Activated CD8-positive, alpha-beta memory T cell treated with anti-CD3 and anti-CD28 coated beads for 48 hours (primary cell): ENCODE measurements at places on chromosomes 11 and 22.

DNA sequence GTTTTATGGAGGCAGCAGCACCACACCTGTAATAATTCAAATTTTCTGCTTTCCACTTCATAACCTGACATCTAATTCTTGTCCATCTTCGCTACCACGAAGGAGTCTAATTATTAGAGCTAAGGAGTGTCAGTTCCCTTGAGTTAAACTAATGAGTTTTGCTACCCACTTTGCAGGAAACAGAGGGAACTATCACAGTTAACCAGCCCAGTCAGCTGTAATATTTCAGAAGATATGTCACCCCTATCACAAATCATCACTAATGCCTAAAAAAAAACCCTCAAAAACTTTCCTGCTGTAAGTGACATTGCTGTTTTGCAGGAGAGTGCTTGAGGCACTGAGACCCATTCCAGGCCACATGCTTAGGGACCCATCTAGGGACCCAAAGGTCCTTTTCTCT lies 8.4 kb downstream of the TECTA start:
- DNase-seq, result no peak

GRCh38 chr11:19389787-19390303 lies 149.1 kb upstream of the E2F8 start:
- no peak for DNase-seq

- no peak for DNase-seq
Observed at GRCh38 chr11:78424334-78425270, 7.0 kb upstream of the GAB2 start.

DNA sequence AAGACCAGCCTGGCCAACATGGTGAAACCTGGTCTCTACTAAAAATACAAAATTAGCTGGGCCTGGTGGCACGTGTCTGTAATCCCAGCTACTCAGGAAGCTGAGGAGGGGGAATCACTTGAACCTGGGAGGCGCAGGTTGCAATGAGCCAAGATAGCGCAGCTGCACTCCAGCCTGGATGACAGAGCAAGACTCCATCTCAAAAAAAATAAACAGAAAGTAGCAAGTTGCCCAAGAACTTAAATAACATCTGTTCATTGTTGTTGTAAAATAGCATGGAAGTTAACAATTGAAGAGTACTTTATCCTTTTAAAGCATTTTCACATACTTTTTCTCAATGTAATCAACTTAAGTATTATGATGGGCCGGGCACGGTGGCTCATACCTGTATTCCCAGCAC lies 5.7 kb downstream of the AMBRA1 start:
- DNase-seq, result no peak

DNA sequence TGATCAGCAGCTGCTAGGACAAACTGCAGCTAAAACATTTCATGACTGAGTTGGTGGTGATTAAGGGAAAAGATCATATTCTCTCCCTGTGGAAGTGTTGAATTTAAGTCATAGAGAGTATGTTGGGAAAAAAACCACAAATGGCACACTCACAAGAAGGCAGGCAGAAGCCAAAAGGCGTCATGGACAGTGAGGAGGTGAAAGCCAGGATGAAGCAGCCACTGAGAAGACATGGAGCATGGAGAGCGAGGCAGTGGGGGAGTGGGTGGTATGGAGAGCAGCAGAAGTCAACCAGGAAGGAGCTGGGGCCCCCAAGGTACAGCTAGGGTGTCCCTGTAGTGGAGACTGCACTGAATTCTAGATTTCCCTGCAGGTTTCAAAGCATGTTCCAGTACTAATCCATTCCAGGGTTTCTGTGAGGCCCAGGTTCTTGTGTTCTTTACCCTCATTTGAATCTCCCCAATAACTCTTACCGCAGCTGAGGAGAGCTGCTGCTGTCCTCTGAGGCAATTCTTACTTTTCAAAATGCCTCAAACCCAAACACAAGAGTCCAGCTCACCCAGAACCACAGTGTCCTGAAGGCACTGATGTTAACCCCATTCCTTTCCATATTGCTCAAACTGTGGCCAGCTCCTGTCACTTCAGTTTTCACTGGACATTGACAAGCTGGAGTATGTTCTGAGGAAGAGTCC lies 191.8 kb upstream of the E2F8 start:
- no peak for DNase-seq

DNA sequence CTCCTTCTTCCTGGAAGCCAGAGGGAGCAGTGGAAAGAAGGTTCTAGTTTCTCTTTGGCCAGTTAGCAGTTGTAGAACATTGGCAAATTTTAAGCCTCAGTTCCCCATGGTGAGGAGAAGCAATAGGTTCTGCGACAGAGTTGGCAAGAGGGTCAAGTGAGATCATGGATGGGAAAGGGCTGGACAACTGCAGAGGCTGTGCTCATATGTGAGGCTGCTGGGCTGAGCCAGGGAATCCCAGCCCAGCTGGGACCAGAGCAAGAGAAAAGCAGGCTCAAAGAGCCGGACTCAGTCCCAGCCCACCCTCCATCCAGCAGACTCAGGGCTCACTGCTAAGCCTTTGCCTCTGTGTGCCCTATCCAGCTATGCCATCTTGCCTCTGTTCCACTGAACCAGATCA lies 66.8 kb upstream of the MYOD1 start:
- DNase-seq, result no peak

- DNase-seq, result peak; percentile 71
Observed at GRCh38 chr11:114159802-114160632, 100.5 kb downstream of the ZBTB16 start.

GRCh38 chr11:128022007-128022368 lies 565.4 kb downstream of the ETS1 start:
- no peak for DNase-seq

- no peak for DNase-seq
Observed at GRCh38 chr22:45626198-45626651, 45.4 kb upstream of the ATXN10 start.
